ENCODE measurements at places on chromosomes 12 and 14.

GRCh38 chr14:58738189-58738836 is 100.6 kb downstream of the DACT1 start:
- DNase-seq = no peak

DNA sequence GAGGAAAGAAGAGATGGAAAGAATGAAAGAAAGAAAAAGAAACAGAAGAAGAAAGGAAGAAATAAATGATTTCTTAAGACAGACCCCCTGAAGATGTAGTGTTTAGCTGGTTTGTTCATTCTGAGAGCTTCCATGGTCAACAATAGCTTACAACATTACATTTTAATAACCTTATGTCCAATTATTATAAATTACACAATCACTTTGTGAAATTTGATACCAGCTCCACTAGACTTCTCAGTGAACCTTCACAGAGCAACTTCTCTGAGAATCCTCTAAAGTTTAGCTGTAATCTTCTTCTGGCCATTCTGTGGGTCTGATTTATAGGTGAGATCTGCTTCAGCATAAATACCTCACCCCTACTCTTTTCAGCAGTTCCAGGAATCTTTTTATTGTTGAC is 27.9 kb downstream of the SIX1 start:
- DNase-seq = no peak

- no peak for DNase-seq
These were observed 298.1 kb downstream of the MED13L start for GRCh38 chr12:115979351-115979750.

DNA sequence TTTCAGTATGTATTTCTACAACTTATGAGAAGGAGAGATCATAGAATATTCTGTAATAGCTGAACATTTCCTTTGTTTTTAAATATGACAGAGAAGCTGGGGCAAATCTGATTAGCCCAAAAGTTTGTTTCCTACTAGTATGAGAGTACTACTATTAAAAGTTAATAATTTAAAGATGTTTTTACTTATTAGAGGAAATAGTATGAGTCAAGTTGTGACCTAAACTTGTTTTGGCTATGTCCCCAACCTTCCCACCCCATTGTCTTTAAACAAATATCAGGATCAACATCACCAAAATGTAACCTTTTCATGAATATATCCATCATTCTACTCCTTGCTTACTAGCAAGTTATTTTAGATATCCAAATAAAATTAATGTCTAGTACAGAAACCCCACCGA is 10.5 kb downstream of the GNPNAT1 start:
- no peak for DNase-seq

GRCh38 chr14:34379816-34380470 is 82.1 kb downstream of the SPTSSA start:
- DNase-seq = no peak

DNA sequence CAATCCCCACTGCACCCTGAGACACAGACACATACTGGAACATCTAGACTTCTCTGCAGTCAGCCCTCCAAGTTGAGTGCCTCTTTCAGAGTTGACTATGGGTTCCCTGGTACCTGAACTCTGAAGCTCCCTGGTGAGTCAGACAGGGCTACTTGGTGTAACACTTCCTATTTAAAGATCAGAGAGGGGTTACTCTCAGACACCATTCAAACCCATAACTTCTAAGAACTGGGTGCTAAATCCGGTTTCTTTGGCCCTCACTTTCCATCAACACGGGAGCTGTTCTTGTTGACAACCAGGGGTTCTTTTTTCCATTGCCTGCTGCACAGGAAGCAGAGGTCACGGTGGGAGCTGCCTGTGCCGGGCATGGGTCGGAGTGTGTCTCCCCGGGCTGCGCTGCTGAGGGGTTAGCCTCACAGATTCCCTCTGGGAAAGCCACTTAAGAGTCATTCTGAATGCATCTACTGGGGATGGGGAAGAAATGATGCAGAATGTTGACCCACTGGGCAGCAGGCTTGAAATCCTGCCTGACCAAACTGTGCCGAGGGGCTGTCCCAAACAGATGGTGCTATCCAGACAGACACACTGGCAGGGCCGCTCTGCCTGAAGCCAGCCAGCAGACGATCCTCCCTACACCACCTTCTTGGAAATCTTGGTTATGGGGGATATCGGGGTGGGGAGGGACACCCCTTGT is 74.1 kb downstream of the PITPNM2 start:
- DNase-seq = no peak

DNA sequence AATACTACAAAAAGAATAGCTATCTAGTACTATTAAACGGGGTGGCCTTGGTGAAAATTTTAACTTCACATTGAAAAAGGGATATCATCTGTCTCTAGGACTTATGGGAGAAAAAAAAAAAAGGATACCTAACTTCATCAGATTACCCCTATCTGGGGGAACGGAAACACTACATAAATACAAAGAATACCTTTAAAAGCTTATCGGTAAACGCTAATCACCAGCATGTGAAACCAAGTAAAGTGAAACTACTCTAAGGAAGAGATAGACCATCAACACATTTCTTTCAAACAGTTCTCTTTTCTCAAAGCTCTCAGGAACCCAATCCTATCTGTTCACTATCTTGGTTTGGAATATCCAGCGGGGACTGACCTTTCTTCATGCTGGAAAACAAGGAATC is 3.5 kb downstream of the KICS2 start:
- DNase-seq = no peak

DNA sequence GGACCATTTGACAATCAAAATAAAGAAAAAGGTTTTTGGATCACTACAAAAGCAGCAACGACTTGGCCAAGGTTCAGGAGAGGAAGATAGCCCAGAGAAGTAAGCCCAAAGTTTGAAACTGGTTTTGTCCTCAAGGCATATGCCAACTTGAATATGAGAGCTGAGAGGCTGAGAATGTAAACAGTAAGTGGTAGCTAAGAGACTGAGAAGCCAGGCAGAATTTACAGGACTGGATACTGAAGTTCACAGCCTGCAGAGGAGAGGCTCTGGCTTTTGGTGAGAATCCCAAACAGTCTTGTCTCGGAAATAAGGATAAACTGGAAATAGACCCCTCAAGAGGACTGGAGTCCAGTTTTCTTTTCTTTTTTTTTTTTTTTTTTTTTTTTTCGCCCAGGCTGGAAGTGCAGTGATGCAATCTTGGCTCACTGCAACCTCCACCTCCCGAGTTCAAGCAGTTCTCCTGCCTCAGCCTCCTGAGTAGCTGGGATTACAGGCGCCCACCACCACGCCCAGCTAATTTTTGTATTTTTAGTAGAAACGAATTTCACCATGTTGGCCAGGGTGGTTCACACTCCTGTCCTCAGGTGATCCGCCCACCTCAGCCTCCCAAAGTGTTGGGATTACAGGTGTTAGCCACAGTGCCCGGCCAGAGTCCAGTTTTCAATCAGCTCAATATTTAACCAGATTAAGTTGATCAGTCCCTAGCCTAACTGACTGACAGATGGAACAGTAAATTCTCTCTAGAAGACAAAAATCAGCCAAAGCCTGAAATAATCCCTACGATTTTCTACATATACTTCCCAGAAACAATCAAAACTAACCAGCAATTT is 82.6 kb upstream of the COCH start:
- DNase-seq = no peak

DNA sequence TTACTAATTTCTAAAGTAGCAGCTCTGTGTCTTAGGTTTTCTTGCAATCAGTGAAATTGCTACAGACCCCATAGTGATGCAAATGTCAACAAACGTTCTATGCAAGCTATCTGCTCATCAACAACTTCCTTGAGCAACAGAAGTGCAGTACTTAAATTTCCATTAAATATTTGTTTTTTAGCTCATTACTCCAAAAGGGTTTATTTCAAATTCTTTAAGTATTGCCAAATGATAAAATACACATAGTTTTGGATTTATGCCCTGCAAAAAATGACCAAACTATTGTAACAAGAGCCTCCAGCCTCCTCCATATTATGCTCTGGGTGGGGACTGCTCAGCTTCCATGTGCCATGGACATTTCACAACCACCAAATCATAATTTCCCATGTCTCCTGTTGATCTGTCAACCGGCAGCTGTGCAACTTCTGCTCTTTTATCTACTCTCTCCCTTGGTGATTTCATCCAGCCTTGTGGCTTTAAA is 4.4 kb downstream of the BDKRB1 start:
- DNase-seq = no peak

- no peak for DNase-seq
These were observed 42.2 kb downstream of the ETNK1 start for GRCh38 chr12:22667122-22667521.

- no peak for DNase-seq
These were observed 37.8 kb downstream of the SLCO1A2 start for GRCh38 chr12:21296751-21297406.

- DNase-seq = no peak
These were observed 2.4 kb downstream of the PRKD1 start for GRCh38 chr14:29925101-29925722.

DNA sequence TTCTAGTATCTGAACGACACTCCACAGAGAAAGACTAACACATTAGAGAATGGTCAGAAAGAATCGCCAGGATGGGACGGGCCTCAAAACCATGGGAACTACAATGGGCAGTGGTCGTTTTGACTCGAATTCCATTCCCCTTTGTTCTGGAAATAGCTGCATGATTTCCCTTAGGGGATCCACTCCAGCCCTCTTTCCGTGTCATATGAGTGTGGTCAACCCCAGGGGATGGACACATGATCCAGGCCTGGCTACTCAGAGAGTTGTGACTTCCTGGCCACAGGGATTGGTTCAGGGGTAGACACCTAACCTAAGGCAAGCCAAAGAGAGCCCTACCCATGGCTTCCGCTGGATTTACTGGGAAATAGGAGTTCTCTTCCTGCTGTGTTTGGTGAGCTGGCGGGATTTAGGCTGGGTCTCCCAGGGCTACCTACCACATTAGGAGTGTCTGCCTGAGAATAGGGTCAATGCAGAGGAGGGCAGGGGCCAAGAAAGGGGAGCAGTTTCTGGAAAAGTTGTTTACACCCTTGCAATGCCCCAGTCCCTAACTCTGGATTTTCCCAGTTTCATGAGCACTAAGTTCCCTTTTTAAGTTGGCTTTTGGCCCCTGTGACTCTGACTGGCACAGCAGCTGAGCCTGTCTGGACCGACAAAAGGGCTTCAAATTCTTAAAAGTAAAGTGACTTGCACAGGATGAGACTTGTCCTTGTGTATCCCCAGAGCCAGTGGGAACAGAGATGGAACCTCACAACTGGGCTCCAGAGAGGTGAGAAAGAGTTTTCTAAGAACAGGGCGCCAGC is 28.1 kb upstream of the GPATCH2L start:
- DNase-seq = no peak

GRCh38 chr14:68306265-68306933 is 486.5 kb downstream of the ZFP36L1 start:
- DNase-seq = no peak

- no peak for DNase-seq
These were observed 17.5 kb downstream of the MTRFR start for GRCh38 chr12:123250471-123251383.

DNA sequence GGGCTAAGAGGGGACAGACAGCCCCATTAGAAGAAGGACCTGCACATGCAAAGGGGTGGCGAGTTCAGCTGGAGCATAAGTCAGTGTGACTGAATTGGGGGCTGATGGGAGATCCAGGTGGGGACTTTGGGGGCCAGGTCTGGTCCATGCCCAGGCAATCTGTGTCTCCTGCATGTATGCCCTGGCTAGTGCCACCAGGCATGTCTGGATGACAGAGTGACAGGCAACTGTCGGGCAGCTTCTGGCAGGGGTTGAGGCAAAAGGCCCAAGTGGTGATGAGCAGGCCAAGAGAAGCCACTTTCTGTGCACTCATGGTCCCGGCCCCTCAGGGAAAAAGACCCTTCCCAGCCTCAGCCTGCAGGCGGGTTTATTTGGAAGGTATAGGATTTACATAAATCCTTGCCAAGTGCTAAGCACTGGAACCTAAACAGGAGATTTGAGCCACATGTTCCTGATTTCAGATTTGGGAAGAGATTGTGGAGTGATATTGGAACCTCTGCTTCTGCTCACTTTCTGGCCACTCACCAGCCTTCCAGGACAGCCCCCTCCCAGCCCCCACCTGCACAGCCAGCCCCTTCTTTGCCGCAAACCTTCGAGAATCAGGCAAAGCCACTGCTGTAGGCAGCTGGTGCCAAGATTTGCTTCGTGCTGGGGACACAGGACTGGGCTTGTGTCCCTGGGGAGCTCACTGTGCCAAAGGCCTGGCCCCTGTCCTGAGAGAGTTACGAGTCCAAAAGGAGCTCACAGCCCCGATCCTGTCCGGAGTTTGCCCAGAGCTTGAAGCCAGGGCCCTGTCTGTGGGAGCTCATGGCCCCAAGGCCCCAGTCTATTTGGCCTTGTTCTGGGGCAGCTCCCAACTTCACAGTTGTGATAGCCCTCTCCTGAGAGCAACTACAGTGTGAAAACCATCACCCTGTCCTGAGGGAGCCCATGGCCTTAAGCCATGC is 232.5 kb upstream of the RTL1 start:
- peak; percentile 24 for DNase-seq

DNA sequence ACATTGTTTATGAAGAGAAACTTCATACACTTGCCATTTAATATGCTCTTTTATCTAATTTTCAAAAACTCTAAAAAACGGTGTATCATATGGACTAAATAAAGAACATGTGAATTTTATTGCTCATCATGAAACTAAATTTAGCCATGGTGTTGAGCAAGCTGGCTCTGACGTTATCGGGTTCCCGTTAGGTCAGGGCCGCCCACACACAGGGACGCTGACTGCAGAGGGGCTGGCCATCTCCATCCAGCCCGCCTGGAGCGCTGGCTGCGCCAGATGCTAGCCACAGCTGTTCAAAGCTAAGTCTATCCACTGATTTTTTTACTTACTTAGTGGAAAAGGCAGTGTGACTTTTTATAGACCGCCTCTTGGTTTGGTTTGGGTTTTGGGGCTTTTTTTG is 36.5 kb upstream of the DYNC1H1 start:
- DNase-seq = no peak

DNA sequence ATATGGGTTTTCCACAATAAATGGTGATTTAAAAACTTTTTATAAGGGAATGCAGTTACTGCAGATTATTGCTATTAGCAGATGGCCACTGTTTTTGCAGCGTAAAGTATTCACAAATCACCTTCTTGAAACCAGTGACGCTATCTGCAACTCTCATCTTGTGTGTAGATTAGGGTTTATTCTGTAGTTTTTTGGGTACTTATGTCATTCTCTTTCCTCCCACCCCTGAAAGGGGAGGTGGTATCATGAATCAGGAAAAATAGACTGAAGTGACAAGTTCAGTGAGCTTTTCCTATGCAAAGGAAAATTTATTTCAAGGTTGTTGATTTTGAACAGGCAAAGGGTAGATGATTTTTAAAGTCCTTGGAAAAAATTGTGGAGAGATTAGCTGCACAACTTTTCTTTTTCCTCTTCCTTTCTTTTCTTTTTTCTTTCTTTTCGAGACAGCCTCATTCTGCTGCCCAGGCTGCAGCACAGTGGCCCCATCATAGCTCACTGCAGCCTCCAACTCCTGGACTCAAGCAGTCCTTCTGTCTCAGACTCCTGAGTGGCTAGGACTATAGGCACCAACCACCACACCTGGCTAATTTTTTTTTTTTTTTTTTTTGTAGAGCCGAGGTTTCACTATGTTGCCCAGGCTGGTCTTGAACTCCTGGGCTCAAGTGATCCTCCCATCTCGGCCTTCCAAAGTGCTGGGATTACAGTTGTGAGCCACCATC is 1.6 kb downstream of the FRS2 start:
- no peak for DNase-seq

- DNase-seq = no peak
These were observed 4.6 kb upstream of the OTUB2 start for GRCh38 chr14:94021416-94022157.
